ENCODE measurements at places on chromosomes 6 and 20. TPM values are rescaled to one million over a fixed set of nuclear protein-coding genes. Genes with fewer than 3 reads are reported as not detected.

Gene HLA-DRB1
- 12.1 TPM for total RNA-seq

Gene PSMG4
- total RNA-seq = 26.8 TPM

Gene ROS1
- total RNA-seq = not detected

Gene RRAGD
- 10.9 TPM for total RNA-seq

Gene KPNA5
- total RNA-seq = 35.0 TPM

Gene LZTS3
- 2.1 TPM for total RNA-seq

Gene DOK5
- total RNA-seq = not detected

Gene BMP6
- total RNA-seq = not detected

Gene DAAM2
- total RNA-seq = not detected

GRCh38 chr6:36350681-36351571, 14.2 kb upstream of the BNIP5 start:
- peaks cover 3% of the 10 kb centered on the region for H3K36me3 ChIP-seq
- no peak overlapping the region for H3K27ac ChIP-seq
- DNase-seq = no peak
- H3K4me1 ChIP-seq = peaks cover 2% of the 10 kb centered on the region
- H3K4me3 ChIP-seq = no peak overlapping the region
- peaks cover 12% of the 10 kb centered on the region for H3K27me3 ChIP-seq

DNA sequence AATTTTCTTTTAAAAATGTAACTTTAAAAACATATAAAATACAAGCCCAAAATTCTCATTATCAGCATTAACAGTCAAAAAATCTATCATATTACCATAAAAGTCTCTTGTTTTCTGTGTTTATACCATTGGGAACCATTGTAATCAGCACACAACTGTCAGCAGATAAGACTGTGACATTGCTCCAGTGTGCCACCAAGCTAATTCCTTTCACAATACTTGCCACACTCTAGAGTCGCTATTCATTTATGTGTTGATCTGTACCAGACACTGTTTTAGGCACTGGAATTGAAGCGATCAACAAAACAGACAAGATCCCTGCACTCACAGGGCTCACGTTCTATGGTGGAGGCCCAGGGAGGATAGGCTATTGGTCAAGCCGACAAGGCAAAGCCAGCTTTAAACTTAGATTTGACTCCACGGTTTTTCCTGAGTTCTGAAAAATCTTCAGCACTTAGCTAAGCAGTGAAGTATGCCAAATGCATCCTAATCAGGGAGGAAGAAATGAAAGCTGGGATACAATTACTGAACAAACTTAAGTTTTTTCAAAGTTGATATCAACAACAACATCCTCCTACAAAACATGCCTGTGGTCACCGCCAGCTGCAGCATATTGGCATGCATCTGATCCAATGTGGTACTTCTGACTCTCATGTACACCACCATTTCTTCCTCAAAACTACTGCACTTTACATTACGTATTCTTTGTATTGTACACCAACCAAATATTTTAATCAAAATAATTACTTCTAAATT, 60.5 kb downstream of the GMDS start:
- H3K27me3 ChIP-seq = no peaks in the 10 kb centered on the region
- H3K36me3 ChIP-seq = peaks cover 7% of the 10 kb centered on the region
- H3K4me1 ChIP-seq = peaks cover 10% of the 10 kb centered on the region
- no peak overlapping the region for H3K27ac ChIP-seq

DNA sequence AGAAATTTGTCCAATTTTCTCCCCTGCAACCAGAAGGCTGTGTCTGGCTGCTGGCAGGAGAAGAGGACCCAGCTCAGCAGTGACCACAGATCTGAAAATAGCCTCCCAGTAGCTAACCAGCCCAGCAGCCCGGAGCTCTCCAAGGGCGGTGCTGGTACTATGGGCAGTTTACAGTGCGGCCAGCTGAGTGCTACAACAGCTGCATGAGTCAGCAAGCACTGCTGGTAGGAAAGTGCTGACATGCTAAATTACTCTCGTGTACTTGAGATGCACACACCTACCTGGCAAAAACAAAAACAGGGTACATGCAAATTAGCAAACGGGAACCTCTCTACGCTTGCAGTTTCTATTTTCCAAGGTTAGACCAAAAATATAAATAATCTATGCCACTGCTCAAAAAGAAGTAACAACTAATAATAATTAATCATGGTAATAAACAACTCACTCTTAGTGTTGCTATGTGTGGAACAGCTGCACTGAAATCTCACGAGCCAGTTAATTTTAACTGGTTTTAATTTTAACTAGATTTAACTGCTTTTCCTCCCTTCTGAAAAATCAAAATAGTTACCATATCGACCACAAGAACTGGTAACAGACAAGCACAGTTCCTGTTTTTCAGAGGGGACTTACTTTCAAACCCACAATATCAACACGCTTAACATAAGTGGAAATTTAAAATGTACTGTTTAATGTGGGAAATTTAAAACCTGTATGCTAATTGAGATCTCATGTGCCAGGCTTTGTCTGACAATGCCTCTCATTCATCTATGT, 10.8 kb downstream of the BACH2 start:
- peaks cover 83% of the 10 kb centered on the region for H3K4me1 ChIP-seq
- no peaks in the 10 kb centered on the region for H3K27me3 ChIP-seq
- peak; percentile 56 for DNase-seq
- H3K36me3 ChIP-seq = peaks cover 35% of the 10 kb centered on the region
- H3K4me3 ChIP-seq = peak overlapping the region; percentile 86

GRCh38 chr6:56913285-56914074, 41.4 kb upstream of the BEND6 start:
- no peak for DNase-seq
- peaks cover 6% of the 10 kb centered on the region for H3K27me3 ChIP-seq
- H3K4me1 ChIP-seq = no peaks in the 10 kb centered on the region
- no peak overlapping the region for H3K4me3 ChIP-seq

DNA sequence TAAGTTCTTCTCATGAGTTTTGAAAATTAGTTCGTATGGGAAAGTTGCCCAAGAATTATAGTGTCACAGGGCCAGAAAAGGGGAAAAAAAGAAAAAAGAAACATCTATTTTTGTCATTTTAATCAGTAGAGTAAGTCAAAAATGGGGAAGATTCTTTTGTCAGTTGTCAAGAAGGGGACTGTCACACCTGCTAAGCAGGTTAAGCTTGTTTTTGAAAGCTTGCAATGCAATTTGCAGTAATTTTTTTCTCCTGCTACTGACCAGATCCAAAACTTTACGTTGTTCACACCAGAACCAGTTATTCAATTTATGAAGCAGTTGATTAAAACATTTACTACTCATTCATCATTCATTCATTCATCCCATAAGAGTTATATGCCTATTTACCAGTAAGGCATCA, 171.4 kb downstream of the SOX4 start:
- no peak for DNase-seq
- no peaks in the 10 kb centered on the region for H3K27me3 ChIP-seq
- no peaks in the 10 kb centered on the region for H3K4me1 ChIP-seq

- H3K27me3 ChIP-seq = no peaks in the 10 kb centered on the region
- peak overlapping the region; percentile 5 for H3K27ac ChIP-seq
- peaks cover 26% of the 10 kb centered on the region for H3K36me3 ChIP-seq
- no peak overlapping the region for H3K4me3 ChIP-seq
- no peak for DNase-seq
Measured at GRCh38 chr6:111580826-111581505, 24.7 kb downstream of the TRAF3IP2 start.

- H3K27me3 ChIP-seq = no peaks in the 10 kb centered on the region
- H3K27ac ChIP-seq = no peak overlapping the region
- peaks cover 2% of the 10 kb centered on the region for H3K36me3 ChIP-seq
- no peak overlapping the region for H3K4me3 ChIP-seq
- DNase-seq = no peak
Measured at GRCh38 chr20:16308754-16309153, 264.5 kb downstream of the KIF16B start.

DNA sequence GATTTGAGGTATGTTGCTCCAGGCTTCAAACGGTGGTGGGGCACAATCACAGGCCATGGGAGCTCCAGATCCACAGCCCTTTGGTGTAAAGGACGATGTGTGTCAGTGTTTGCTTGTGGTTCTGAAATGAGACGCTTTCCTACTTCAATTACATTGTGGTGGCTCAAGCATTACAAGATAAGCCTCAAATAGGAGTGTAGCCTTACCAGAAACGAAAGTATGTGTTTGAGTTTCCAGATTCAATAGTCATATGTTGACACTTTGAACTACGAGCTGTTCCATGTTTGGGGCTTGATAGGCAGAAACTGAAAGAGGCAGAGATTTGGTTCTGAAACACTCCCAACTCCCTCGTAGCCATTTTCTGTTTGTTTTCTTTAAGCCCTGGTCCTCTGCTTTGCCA, 187.1 kb downstream of the MYLK4 start:
- H3K4me3 ChIP-seq = peak overlapping the region; percentile 10
- peaks cover 50% of the 10 kb centered on the region for H3K27me3 ChIP-seq
- no peak for DNase-seq
- H3K27ac ChIP-seq = no peak overlapping the region
- H3K36me3 ChIP-seq = no peaks in the 10 kb centered on the region

- H3K27me3 ChIP-seq = peaks cover 9% of the 10 kb centered on the region
- H3K36me3 ChIP-seq = no peaks in the 10 kb centered on the region
- no peak overlapping the region for H3K4me3 ChIP-seq
- H3K4me1 ChIP-seq = no peaks in the 10 kb centered on the region
Measured at GRCh38 chr20:63318391-63319163, 25.6 kb downstream of the COL20A1 start.

GRCh38 chr6:109024368-109024767, 70.3 kb downstream of the SESN1 start:
- H3K27me3 ChIP-seq = no peaks in the 10 kb centered on the region
- H3K4me1 ChIP-seq = peaks cover 11% of the 10 kb centered on the region
- no peak for DNase-seq
- H3K36me3 ChIP-seq = peaks cover 4% of the 10 kb centered on the region
- H3K4me3 ChIP-seq = no peak overlapping the region
- no peak overlapping the region for H3K27ac ChIP-seq

DNA sequence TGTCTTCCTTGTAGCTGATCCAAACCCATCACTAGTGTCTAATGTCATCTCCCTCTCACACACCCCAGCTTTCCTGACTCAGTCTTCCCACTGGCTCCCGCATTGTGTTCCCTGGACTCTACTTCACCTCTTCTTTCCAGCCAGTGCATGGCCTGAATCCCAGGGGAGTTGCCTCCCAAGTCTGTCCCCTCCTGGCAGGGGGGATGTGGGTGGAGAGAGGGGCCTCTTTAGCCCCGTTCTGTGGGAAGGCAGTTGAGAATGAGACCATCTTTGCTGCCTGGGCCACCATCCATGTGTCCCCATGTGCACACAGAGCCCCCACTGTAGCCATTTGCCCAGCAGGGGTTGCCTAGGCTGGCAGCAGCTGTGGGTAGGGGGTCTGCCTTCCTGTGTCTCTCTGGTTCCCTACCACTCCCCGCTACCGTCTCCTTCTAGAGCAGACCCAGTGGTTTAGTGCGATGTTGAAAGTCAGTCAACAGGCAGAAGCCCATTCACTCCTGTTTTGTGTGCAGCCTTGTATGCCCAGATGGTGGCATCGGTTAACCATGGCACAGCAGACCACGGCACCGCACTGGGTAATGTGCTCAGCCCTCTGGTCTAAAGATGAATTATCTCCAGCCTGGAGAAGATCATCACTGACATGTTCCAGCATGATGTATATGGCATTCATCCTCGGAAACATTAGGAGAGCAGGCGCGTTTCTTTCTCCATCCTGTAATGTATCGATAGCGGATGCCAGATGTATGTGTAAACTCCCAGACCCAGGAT, 178.8 kb upstream of the SNX9 start:
- peaks cover 13% of the 10 kb centered on the region for H3K27me3 ChIP-seq
- no peak overlapping the region for H3K27ac ChIP-seq
- peaks cover 24% of the 10 kb centered on the region for H3K4me1 ChIP-seq
- no peak overlapping the region for H3K4me3 ChIP-seq

GRCh38 chr6:6105472-6106036, 98.8 kb upstream of the NRN1 start:
- no peak for DNase-seq
- H3K4me3 ChIP-seq = no peak overlapping the region
- no peaks in the 10 kb centered on the region for H3K36me3 ChIP-seq
- H3K27me3 ChIP-seq = peaks cover 17% of the 10 kb centered on the region

GRCh38 chr6:34468378-34468892, 2.6 kb downstream of the PACSIN1 start:
- peaks cover 30% of the 10 kb centered on the region for H3K27me3 ChIP-seq
- DNase-seq = no peak
- H3K4me1 ChIP-seq = peaks cover 5% of the 10 kb centered on the region
- no peak overlapping the region for H3K27ac ChIP-seq
- no peak overlapping the region for H3K4me3 ChIP-seq

DNA sequence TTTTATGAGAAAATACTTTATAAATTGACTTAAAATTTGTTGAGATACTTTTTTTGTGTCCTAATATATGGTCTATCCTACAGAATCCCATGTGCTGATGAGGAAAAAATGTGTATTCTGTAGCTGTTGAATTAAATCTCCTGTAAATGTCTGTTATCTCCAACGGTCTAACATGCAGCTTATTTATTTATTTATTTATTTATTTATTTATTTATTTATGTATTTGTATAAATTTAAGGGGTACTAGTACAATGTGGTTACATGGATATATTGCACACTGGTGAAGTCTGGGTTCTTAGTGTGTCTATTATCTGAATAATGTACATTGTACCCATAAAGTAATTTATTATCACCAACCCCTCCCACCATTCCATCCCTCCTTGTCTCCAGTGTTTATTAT, 315.5 kb downstream of the TENT5A start:
- H3K27me3 ChIP-seq = no peaks in the 10 kb centered on the region
- H3K36me3 ChIP-seq = no peaks in the 10 kb centered on the region
- DNase-seq = no peak
- H3K4me3 ChIP-seq = no peak overlapping the region
- H3K27ac ChIP-seq = no peak overlapping the region

- no peak overlapping the region for H3K4me3 ChIP-seq
- no peaks in the 10 kb centered on the region for H3K36me3 ChIP-seq
- peaks cover 14% of the 10 kb centered on the region for H3K27me3 ChIP-seq
- no peak overlapping the region for H3K27ac ChIP-seq
- no peak for DNase-seq
Measured at GRCh38 chr6:148771212-148771601, 24.4 kb downstream of the UST start.

DNA sequence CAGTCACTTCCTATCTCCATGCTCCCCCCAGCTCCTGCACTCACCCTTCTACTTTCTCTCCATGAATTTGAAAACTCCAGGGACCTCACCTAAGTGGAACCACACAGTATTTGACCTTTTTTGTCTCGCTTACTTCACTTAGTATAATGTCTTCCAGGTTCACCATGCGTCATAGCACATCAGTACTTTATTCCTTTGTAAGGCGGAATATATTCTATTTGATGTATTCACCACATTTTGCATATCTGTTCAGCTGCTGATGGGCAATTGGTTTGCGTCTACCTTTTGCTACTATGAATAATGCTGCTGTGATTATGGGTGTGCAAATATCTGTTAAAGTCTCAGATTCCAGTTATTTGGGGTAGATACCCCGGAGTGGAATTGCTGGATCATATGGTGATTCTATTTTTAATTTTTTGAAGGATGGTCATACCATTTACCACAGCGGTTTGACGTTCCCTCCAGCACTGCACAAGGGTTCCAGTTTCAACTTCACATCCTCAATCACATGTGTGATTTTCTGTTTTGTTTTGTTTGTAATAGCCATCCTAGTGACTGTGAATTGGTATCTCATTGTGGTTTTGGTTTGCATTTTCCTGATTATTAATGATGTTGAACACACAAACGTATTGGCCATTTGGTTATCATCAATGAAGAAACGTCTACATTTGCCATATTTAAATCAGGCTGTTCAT, 20.3 kb upstream of the SYNDIG1 start:
- DNase-seq = no peak
- H3K4me1 ChIP-seq = peaks cover 8% of the 10 kb centered on the region
- no peaks in the 10 kb centered on the region for H3K27me3 ChIP-seq

Data from activated naive CD8-positive, alpha-beta T cell treated with anti-CD3 and anti-CD28 coated beads, Interleukin-2, amount 10 ng/mL, durations not matched to agents 7 days and 5 days (primary cell).